ENCODE measurements at places on chromosomes 1 and 21.

GRCh38 chr1:107609808-107610207 is 355.2 kb downstream of the VAV3 start:
- no peak for DNase-seq

DNA sequence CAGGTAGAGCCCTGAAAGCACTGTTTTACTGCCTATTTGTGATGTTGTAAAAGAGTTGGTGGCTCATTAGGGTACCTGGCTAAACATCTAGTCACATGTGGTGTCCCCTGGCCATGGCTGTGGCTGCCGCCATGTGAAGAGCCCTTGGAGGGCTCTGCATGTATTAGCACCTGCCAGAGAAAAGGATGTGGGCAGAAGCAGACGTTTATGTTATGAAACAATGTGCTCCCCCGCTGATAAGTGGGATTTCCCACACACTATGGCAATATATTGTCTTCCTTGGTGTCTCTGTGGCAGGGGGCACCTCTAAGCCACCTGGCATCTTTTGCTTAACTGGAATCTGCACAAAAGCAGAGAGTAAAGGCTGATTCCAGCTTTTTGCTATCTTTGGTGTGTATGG is 9.6 kb downstream of the TENT5C start:
- DNase-seq: no peak

DNA sequence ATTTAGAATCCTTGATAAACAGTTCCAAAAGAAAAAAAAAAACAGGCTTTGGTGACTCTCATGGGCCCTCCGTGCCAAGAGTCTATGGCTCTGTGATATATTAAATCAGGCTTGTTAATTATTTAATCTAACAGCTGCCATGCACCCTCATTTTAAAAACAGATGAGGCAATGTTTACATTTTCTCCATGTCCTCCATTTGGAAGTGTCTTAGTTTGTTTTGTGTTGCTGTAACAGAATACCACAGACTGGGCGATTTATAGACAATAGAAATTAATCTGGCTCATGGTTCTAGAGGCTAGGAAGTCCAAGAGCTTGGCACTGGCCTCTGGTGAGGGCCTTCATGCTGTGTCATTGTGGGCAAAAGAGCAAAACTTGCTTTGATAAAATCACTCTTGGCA is 58.0 kb downstream of the B3GALT5 start:
- no peak for DNase-seq

GRCh38 chr21:35336534-35336933 is 287.4 kb upstream of the RUNX1 start:
- no peak for DNase-seq

GRCh38 chr1:27292106-27292505 is 29.9 kb upstream of the TMEM222 start:
- no peak for DNase-seq
